ENCODE measurements at places on chromosomes 1 and 21.

DNA sequence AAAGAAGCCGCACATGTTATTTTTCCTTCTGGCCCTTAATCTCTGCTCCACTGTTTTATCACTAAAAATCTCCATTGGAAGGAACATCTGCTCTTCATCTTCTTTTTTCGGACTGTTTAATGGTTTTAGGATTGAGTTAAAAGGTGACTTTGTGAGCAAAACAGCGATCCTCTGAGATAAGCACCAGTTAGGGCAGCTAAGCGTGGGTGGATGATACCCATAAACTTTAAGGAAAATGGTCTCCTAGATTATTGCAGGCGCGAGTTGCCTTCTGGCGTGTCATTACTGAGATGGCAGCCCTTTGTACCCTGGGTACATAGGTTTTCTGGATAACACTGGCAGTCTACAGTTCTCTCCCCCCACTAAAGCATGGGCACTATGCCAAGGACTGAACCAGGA lies 44.0 kb upstream of the HMGB4 start:
- no peak for DNase-seq

DNA sequence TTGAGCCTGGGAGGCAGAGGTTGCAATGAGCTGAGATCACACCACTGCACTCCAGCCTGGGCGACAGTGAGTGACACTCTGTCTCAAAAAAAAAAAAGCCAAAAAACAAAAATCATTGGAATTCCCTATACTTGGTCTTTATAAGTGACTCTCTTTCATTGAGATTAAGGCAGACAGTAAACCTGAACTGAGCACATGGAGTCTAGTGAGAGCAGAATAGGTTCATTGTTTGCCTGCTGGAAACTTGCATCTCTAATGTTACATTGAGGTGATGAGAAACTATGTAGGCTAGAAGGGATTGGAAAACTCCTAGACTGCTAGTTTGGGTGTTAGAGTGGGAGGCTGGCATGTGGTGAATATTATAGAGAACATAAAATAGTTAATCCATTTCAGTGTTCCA lies 25.4 kb downstream of the MAST2 start:
- DNase-seq, result no peak

GRCh38 chr1:153353226-153353947 lies 4.3 kb upstream of the S100A9 start:
- peak; percentile 42 for DNase-seq

DNA sequence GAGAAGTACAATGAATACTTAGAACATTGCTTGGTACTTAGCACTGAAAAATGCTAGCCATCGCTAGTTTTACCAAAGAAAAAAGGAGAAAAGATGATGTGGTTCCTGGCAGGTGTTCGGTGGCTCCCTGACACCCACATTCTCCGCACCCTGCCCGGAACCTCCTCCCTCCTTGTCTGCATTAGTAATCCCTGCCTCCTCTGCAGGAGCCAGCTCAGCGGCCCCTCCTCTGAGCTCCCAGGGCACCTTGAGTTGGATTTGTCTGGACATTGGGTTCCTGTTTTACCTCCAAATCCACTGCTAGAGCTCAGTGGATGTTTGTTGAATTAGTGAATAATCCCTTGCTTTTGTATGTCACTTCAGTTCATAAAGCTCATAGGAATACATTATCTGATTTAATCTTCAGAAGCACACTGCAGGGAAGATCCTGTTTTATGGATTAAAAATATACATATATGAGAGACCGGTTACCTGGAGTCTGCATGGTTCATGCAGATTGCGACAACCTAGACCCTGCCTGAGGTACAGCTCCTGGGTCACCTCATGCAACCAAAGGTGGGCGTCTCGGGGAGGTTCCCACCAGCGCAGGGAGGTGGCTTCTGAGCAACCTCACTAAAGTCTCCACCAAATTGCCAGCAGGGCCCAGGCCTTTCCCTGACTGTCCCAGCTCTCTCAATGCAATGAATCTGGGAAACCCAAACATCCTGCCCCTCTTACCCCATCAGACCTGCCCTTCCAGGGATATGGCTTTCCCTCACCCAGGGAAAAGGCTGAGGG lies 24.2 kb downstream of the PCAT6 start:
- no peak for DNase-seq

GRCh38 chr1:58568271-58568860 lies 8.7 kb downstream of the TACSTD2 start:
- no peak for DNase-seq

DNA sequence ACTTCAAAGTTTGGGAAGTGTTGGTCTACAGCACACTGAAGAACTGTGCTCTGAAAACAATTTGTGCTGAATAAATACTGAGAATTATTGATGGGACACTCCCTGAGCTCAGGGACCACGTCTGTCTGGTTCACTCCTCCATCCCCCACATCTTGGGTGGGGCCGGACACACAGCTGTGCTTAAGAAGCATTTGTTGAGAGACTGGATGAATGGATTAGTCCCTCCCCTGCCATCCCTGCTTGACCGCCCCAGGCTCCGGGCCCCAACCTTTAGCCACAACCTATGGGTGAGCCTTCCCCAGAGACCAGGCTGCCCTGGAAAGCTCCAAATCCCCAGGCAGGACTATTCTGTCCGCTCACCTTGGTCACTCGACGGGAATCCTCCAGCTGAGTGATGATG lies 7.5 kb downstream of the TRIM63 start:
- no peak for DNase-seq

DNA sequence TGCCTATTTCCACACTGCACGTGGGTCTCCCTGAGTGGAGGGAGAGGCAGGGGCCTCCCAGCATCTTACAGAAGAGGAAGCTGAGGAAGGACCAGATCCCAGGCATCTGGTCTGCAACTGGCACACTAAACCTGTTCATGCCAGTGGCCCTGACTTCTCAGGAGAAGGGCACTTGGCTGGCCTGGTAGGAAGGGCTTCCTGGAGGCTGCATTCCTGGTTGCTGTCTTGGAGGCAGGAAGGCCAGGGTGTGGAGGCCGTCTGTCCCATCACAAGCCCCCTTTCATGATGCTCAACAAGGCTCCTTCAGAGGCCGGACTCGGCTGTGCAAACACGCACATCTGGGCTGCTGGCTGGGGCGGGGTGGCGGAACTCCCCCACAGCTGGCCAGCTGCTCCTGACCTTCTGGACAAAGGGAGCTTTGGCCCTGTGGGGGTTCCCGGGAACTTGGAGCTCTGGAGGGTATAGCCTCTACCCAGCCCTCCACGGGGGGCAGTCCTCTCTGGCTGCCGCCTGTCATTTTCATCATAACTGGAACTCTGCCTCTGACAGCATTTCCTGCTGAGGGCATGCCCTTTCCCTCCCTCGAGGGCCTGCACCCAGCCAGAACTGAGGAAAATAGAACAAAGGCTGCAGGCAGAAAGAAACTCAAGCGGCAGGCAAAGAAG lies 39.2 kb upstream of the POU3F1 start:
- no peak for DNase-seq

GRCh38 chr1:70966018-70966638 lies 81.5 kb downstream of the PTGER3 start:
- no peak for DNase-seq

DNA sequence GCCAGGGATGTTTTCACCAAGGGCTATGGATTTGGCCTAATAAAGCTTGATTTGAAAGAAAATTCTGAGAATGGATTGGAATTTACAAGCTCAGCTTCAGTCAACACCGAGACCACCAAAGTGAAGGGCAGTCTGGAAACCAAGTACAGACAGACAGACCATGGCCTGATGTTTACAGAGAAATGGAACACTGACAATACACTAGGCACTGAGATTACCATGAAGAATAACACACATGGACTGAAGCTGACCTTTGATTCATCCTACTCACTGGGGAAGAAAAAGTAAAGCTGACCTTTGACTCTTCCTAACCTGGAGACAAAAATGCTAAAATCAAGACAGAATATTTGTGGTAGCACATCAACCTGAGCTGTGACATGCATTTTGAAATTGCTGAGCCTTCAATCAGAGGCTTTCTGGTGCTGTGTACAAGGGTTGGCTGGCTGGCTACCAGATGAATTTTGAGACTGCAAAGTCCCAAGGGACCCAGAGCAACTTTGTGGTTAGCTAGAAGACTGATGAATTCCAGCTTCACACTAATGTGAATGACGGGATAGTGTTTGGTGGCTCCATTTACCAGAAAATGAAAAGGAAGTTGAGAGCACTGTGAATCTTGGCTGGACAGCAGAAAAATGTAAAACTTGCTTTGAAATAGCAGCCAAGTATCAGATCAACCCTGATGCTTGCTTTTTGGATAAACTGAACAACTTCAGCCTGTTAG lies 190.4 kb upstream of the KCTD3 start:
- no peak for DNase-seq

DNA sequence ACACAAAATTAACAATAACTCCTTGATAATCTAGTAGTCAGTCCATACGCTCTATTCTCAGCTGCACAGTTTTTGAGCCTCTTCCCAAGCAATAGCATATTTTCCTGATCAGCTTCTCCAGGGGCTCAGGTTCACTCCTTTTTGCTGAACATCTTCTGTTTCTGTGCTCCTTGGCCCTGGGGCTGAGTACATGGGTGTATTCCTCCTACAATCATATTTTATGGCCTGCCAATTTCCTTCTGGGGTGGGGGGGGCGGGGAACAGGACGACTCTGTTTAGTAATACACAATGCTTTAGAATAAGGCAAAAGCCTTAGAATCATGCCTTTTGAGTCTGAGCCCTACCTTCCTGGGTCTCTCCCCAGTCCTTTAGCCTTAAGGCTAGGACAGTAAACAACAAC lies 8.5 kb downstream of the CLDN19 start:
- no peak for DNase-seq

DNA sequence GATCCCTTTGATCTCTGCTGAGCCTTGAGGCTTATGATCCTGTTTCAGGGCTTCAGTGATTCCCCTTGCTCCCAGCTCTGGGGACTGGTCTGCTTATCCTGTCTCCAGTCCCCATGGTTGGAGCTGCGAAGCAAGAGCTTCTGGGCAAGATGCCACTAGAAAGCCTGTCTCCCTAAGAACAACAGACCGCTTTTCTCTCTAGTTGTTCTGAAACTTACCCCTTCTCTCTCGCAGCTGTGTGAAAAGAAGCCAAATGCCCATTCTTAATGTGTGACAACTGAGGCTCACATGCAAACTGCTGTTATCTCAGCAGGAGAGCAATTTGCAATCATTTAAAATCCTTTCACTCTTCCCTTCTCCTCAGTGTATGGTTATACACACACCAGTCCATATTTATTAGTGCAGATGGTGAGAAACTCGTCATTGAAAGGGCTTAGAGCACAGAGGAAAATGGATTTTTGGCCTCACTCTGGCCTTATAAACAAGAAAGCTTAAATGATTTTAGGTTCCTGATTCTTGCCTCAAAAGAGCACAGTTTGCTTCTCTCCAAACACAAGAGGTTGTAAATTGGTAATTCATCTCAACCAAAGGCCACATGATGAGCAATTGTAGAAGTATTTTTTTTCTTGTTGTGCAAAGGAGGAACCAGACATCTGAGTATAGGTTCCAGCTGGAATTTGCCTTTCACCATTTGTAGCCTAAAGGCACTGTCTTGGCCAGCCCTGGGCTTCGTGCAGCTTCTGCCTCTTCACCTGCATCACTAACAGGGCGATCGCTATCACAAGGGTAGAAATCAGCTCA lies 179.2 kb upstream of the LMO4 start:
- DNase-seq, result no peak

DNA sequence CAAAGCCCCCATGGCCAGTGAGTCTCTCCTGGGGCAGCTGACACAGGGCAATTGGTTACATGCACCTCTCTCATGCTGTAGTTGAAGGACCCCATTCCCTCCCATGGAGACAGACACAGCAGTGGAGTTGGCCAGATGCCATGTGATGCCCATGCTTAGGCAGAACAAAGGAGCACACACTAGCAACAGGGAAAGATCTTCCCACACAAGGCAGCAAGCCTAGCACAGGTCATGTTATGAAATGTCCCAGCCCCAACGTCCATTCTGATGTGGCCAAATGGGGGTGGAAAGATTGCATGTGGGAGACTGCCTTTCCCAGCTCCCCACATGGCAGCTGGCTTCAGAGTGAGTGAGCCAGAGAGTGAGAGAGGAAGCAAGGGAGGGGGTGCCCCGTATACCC lies 34.5 kb downstream of the AADACL4 start:
- DNase-seq, result no peak

- no peak for DNase-seq
Observed at GRCh38 chr1:17780916-17781315, 25.8 kb downstream of the ACTL8 start.

DNA sequence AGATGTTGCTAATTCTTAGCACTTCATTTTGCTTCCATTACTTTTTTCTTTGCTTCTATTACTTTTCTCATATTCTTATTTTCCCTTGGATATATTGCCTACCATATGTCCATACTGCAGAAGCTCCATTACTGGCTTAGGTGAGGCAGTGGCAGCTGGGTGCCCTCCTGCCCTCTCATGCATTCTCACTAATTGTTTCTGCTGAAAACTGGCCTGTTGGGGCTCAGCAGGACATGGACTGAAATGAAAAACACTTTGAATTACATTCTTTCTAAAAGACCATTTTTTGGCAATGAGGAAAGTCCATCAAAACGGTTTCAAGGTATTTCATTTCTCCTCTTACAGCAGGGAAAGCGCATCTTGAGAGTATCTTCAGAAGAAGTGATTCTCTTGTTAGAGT lies 122.9 kb downstream of the MAST2 start:
- no peak for DNase-seq

All from GM20000 (cell line).